Heart left ventricle (tissue), 16 donors: ENCODE measurements at places on chromosomes 6 and 20. TPM values are rescaled to one million over a fixed set of nuclear protein-coding genes. Genes with fewer than 3 reads are reported as not detected.

GRCh38 chr6:20700375-20700774 lies 166.1 kb downstream of the CDKAL1 start:
- DNase-seq: no peak
- H3K27me3 ChIP-seq: no peaks in the 10 kb centered on the region
- no peak overlapping the region for H3K27ac ChIP-seq
- no peaks in the 10 kb centered on the region for H3K36me3 ChIP-seq

GRCh38 chr6:138485586-138486248 lies 13.6 kb downstream of the NHSL1 start:
- no peak for DNase-seq
- no peaks in the 10 kb centered on the region for H3K27me3 ChIP-seq

DNA sequence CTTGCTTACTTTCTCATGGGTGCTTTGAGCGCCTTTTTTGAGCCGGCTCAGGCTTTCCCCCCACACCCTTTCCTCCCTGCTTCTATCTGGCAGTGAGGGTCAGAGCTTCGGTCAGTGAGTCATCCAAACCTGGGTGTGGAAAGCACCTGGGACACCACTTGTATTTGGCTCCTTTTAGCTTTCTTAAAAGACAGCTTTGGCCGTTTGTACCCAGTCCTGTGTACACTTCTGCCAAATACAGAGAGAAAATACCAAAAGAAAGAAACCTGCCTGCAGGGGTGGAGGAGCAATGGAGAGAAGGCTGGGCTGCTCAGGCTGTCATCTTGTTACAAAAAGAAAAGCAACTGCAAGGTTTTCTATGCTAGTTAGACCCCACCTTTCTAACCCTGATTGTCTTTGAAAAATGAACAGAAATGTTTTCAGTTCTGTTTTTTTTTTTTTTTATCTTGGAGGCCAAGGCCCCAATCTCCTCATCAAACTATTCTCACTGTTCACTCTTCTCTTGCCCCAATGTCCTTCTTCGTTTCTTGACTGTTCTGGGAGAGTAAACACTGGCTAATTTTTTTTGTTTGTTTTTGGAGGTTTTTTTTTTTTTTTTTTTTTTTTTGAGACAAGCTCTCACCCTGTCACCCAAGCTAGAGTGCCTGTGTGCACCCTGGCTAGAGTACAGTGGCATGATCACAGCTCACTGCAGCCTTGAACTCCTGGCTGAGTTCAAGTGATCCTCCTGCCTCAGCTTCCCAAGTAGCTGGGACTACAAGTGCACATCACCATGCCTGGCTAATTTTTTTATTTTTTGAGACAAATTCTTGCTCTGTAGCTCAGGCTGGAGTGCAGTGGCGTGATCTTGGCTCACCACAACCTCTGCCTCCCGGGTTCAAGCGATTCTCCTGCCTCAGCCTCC lies 76.4 kb downstream of the SSR1 start:
- H3K4me3 ChIP-seq: no peak overlapping the region
- no peaks in the 10 kb centered on the region for H3K4me1 ChIP-seq
- peaks cover 62% of the 10 kb centered on the region for H3K36me3 ChIP-seq
- no peak for DNase-seq
- no peaks in the 10 kb centered on the region for H3K27me3 ChIP-seq

The CST4 gene
- total RNA-seq: not detected

The GHRH gene
- not detected for total RNA-seq

The LY6G5C gene
- 2.9 TPM for total RNA-seq

The LY6G6D gene
- total RNA-seq: not detected
